Stimulated activated CD8-positive, alpha-beta memory T cell treated with anti-CD3 and anti-CD28 coated beads, Interleukin-15, amount 100 ng/mL, for 24 hours (primary cell): ENCODE measurements at places on chromosomes 2 and 18.

DNA sequence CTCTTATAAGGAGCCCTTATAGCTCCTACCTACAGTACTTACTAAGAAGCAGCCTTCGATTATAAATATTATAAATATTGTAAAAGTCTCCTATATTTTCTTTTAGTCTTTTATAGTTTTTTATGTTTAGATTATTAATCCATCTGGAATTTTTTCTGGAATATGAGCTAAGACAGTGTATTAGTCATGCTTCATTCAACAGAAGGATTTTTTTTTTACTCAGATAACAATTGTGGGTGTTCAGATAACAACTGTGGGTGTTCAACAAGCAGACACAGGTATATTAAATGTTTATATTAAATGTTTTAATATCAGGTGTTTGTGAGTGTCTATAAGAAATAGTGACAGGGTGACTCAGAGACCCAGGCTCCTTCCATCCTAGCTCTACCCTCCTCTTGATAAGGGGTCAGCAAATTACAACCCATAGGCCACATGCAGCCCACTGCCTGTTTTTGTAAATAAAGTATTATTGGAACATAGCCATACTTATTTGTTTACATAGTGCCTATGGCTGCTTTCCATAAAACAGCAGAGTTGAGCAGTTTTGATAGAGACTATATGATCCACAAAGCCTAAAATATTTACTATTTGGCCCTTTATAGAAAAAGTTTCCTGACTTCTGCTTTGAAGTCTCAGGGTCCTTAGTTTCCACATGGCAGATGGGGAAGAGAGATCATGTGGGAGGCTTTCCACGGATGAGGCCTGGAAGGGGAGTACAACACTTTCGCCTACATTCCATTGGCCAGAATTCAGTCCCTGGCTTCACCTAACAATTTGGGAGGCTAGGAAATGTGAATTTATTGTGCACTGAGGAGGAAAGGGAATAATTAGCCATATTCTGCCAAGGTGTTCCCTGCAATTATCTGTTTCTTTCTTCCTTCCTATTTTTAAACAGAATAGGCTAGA lies 4.3 kb upstream of the SPATS2L start:
- DNase-seq, result no peak

- no peak for DNase-seq
Observed at GRCh38 chr2:155418753-155419152, 720.3 kb downstream of the KCNJ3 start.

DNA sequence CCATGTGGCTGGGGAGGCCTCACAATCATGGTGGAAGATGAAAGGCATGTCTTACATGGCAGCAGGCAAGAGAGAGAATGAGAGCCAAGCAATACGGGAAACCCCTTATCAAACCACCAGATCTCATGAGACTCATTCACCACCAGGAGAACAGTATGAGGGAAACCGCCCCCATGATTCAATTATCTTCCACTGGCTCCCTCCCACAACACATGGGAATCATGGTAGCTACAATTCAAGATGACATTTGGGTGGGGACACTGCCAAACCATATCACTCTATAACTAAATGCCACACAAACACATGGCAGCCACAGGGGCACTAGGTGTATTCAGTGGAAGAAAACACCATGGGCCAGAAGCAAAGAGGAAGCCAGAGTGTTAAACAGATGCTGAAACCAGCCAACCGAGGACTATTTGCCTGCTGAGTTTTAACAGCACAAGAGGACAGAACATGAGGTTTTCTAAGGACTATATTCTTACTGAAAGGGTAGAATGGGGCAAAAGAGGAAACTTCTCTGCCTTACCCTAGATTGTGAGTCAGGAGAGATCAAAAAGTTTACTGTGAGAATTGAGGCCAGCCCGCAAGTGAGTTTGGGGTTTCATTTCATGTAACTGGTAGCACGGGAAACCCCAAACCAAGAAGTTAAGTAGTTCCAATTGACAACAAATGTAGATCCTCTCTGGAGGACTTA lies 49.2 kb downstream of the SIGLEC15 start:
- no peak for DNase-seq

- no peak for DNase-seq
Observed at GRCh38 chr2:68620772-68621171, 22.6 kb upstream of the PROKR1 start.

GRCh38 chr2:63591566-63592175 lies 2.9 kb downstream of the MDH1 start:
- DNase-seq, result no peak

DNA sequence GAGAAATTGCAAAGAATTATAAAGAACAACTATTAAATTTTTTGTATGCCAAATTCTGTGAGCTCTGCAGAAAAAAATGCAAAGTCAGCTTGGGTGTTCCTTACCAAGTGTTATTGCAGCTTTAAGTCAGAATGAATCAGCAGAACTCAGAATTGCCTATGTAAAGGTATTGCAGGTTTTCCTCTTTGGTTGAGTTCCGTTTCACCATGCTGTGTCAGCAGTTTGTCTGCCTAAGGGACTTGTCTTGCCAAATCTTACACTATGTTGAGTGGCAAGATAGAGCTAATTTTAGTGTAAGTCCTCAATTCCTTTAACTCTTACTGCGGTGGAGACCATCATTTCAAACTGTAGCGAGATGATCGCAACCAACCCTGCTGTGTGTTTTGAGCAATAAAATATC lies 38.8 kb downstream of the ADAM23 start:
- no peak for DNase-seq

DNA sequence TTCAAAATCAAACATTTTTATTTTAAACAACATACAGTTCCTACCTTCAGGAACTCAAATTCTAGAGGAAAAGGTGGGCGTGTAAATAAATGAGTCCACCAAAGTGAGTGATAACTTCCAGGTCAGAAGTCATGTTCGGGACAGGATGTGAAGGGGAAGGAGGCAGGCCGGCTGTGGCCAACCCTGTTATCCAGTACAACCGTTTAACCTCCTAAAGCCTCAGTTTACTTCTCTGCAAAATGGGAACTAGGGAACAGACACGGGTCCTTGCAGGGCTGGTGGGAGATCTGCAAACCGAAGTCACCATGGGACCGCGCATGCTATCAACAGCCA lies 373 bp downstream of the EIPR1 start:
- DNase-seq, result no peak

GRCh38 chr18:55694291-55694690 lies 106.3 kb upstream of the TCF4 start:
- DNase-seq, result no peak

- no peak for DNase-seq
Observed at GRCh38 chr18:44821924-44822323, 141.2 kb downstream of the SETBP1 start.

- DNase-seq, result no peak
Observed at GRCh38 chr18:25310045-25310444, 41.9 kb downstream of the ZNF521 start.

- no peak for DNase-seq
Observed at GRCh38 chr2:32168513-32168912, 2.8 kb downstream of the SLC30A6 start.

DNA sequence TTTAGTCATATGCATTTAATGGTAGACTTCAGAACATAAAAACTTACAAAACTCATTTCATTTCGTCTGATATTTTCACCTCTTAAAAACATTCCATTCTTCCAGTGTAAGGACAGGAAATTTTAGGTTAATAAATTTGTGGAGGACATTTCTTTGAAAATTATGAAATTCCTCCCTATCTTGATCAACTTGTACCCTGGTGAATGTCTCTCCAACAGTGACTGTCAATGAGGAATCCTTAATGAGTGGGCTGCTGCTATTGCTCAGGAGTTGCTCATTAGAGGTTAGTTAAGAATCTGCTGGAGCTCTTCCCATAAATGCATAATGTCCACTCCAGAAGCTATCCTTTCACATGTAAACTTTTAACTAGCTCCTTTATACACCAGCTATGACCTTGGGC lies 69.1 kb downstream of the LRP1B start:
- no peak for DNase-seq

- DNase-seq, result no peak
Observed at GRCh38 chr18:43314941-43315340, 37.7 kb upstream of the SYT4 start.

DNA sequence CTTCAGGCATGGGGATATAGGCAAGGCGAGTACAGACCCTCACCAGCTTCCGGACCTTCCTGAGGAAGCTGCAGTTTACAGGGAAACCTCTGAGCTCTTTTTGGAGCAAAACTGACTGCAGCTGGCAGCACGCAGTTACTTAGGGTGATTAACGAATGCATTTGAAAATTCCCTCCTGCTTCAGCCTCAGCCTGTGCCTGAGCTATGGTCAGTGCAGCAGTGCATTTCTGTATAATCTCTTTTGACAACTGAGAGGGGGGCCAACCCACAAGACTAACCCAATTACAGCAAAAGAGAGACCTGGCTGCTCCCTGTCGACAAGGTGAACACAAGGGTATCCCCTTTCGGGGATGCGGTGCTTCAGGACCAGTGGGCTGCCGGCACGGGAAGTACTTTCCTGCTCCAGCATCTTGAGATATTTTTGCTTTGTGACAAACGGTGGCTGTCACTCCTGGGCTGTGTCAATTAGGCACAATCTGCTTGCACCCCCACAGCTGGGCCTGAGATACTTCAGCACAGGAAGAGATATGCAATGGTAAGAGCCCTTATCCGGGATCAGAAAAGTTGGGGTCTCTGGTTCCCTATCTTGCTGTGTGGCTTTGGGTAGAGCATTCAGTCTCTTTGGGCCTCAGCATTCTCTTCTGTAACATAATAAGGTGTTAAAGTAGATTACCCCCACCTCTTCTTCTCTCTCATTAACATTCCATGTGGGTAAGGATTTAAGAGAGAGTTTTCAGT lies 141.0 kb downstream of the TMEM17 start:
- DNase-seq, result no peak

- no peak for DNase-seq
Observed at GRCh38 chr2:167844714-167845530, 402.5 kb downstream of the STK39 start.
